Activated CD4-positive, alpha-beta T cell treated with anti-CD3 and anti-CD28 coated beads, Interleukin-2, amount 10 ng/mL, durations not matched to agents 7 days and 5 days (primary cell): ENCODE measurements at places on chromosomes 13 and 19. TPM values are rescaled to one million over a fixed set of nuclear protein-coding genes. Genes with fewer than 3 reads are reported as not detected.

GRCh38 chr19:44212250-44212865 is at the start of gene ZNF227:
Gene ZNF227 (plus strand): TSS chr19:44212532. CDS start chr19:44217793, 5,261 bp downstream.
- H3K4me3 ChIP-seq, result peak within 1 kb of the TSS; percentile 92
- DNase-seq, result peak; percentile 83
- H3K4me1 ChIP-seq, result peaks cover 29% of the 10 kb centered on the region
- H3K27ac ChIP-seq, result peak within 1 kb of the TSS; percentile 92
- no peaks in the 10 kb centered on the region for H3K27me3 ChIP-seq

- no peak for DNase-seq
- no peak overlapping the region for H3K4me3 ChIP-seq
- no peaks in the 10 kb centered on the region for H3K36me3 ChIP-seq
- no peaks in the 10 kb centered on the region for H3K4me1 ChIP-seq
These were observed 4.0 kb upstream of the ASPDH start for GRCh38 chr19:50517704-50518075.

GRCh38 chr13:100396776-100397175 is 191.8 kb downstream of the GGACT start:
- H3K27ac ChIP-seq, result no peak overlapping the region
- DNase-seq, result no peak
- H3K36me3 ChIP-seq, result peaks cover 8% of the 10 kb centered on the region
- no peak overlapping the region for H3K4me3 ChIP-seq
- H3K27me3 ChIP-seq, result no peaks in the 10 kb centered on the region

- H3K4me1 ChIP-seq, result no peaks in the 10 kb centered on the region
- no peak for DNase-seq
- no peak overlapping the region for H3K4me3 ChIP-seq
- H3K27ac ChIP-seq, result no peak overlapping the region
These were observed 285.1 kb downstream of the SPRY2 start for GRCh38 chr13:80055847-80056246.

- no peak overlapping the region for H3K27ac ChIP-seq
- DNase-seq, result no peak
- H3K4me1 ChIP-seq, result no peaks in the 10 kb centered on the region
- no peaks in the 10 kb centered on the region for H3K36me3 ChIP-seq
These were observed 90.0 kb downstream of the RNASEH2B start for GRCh38 chr13:50999641-51000040.

- no peak overlapping the region for H3K4me3 ChIP-seq
- DNase-seq, result peak; percentile 68
- H3K27me3 ChIP-seq, result no peaks in the 10 kb centered on the region
- H3K36me3 ChIP-seq, result no peaks in the 10 kb centered on the region
- H3K27ac ChIP-seq, result no peak overlapping the region
These were observed 20.5 kb upstream of the STRN4 start for GRCh38 chr19:46766569-46767317.

DNA sequence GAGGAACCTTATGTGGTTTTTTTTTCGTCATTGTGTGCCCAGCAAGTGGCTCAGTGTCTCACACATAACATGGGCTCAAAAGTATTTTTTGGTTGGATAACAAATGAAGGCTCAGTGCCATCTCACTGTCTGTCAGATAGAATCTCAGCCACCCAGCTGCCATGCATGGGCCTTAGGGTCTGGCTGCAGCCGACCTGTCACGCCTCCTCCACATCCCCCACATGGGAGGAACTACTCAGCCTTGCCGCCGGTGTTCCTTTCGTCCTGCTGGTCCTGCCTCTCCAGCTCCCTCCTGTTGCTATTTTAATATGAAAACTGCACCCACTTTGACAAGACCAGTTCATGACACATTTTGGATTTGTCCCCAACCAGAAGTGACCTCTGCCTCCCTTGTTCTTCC is 121.2 kb downstream of the SHISA2 start:
- H3K27ac ChIP-seq, result no peak overlapping the region
- peaks cover 2% of the 10 kb centered on the region for H3K27me3 ChIP-seq
- no peaks in the 10 kb centered on the region for H3K4me1 ChIP-seq

GRCh38 chr13:32261567-32261966 is 53.6 kb downstream of the ZAR1L start:
- no peak overlapping the region for H3K4me3 ChIP-seq
- no peaks in the 10 kb centered on the region for H3K4me1 ChIP-seq
- no peaks in the 10 kb centered on the region for H3K27me3 ChIP-seq
- DNase-seq, result no peak

DNA sequence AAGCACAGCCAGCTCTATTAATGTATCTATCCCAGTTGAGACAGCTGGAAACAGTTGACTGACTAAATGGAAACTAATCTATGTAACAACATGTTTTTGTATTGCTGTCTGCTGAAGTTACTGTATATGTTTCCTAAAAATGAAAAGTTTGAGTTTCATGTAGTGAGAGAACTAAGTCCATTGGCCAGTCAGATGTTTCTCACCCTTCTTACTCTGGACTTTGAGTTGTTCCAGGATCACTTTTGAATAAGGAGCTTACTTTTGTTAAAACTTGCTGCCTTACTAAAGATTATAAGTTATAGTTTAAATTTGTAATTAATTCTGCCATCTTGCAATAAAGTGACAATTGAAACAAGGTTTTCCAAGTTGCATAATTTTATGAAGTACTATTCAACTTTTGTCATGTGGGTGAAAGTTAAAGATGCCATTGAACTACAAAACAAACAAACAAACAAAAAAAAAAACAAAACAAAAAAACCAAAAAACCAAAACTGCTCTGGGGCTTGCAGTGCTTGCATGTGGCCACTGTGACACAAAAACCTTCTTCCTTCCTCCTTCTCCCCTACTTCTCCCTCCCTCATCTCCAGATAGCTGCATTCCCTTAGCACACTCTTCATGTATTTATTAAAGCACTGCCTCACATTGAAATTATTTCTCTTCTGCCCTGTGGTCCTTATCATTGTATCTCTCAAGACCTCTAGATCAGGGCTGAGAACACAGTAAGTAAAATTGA is 15.3 kb downstream of the WDFY2 start:
- no peak for DNase-seq
- H3K27me3 ChIP-seq, result no peaks in the 10 kb centered on the region
- H3K4me1 ChIP-seq, result peaks cover 12% of the 10 kb centered on the region
- H3K36me3 ChIP-seq, result peaks cover 6% of the 10 kb centered on the region
- peak overlapping the region; percentile 27 for H3K27ac ChIP-seq
- H3K4me3 ChIP-seq, result no peak overlapping the region

DNA sequence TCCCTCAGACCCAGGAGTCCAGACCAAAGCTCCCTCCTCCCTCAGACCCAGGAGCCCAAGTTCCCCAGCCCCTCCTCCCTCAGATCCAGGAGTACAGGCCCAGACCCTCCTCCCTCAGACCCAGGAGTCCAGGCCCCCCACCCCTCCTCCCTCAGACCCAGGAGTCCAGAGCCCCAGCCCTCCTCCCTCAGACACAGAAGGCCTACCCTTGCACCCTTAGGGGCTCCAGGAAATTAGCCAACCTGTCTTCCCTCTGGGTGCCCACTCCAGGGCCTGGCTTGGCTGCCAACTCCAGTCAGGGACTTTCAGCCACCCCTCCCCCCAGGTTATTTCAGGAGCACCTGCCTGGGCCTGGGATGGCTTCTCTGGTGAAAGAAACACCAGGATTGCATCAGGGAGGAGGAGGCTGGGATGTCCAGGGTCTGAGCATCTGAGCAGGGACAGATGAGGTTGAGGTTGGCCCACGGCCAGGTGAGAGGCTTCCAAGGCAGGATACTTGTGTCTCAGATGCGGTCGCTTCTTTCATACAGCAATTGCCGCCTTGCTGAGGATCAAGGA is at the start of gene FGF21:
Gene FGF21 (plus strand): TSS at position 441 of the 558 bp plus-strand sequence. CDS start 713 bp downstream, outside the sequence.
- no peaks in the 10 kb centered on the region for H3K36me3 ChIP-seq
- H3K4me1 ChIP-seq, result peaks cover 24% of the 10 kb centered on the region
- H3K4me3 ChIP-seq, result no peak within 1 kb of the TSS
- H3K27ac ChIP-seq, result no peak within 1 kb of the TSS
- DNase-seq, result no peak
- peaks cover 26% of the 10 kb centered on the region for H3K27me3 ChIP-seq

DNA sequence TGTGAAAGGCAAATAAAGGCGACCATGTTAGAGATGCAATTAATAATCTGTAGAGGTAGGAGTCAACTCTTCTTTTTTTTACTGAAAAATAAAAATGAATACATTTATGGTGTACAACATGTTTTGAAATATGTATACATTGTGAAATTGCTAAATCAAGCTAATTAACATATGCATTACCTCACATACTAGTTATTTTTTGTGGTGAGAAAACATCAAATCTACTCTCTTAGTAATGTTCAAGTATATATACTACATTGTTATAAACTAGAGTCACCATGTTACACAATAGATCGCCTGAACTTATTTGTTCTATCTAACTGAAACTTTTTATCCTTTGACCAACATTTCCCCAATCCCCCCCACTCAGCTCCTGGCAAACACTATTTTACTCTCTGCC is 143.2 kb downstream of the POU4F1 start:
- no peaks in the 10 kb centered on the region for H3K27me3 ChIP-seq
- no peaks in the 10 kb centered on the region for H3K36me3 ChIP-seq
- no peaks in the 10 kb centered on the region for H3K4me1 ChIP-seq
- no peak overlapping the region for H3K27ac ChIP-seq
- H3K4me3 ChIP-seq, result no peak overlapping the region

DNA sequence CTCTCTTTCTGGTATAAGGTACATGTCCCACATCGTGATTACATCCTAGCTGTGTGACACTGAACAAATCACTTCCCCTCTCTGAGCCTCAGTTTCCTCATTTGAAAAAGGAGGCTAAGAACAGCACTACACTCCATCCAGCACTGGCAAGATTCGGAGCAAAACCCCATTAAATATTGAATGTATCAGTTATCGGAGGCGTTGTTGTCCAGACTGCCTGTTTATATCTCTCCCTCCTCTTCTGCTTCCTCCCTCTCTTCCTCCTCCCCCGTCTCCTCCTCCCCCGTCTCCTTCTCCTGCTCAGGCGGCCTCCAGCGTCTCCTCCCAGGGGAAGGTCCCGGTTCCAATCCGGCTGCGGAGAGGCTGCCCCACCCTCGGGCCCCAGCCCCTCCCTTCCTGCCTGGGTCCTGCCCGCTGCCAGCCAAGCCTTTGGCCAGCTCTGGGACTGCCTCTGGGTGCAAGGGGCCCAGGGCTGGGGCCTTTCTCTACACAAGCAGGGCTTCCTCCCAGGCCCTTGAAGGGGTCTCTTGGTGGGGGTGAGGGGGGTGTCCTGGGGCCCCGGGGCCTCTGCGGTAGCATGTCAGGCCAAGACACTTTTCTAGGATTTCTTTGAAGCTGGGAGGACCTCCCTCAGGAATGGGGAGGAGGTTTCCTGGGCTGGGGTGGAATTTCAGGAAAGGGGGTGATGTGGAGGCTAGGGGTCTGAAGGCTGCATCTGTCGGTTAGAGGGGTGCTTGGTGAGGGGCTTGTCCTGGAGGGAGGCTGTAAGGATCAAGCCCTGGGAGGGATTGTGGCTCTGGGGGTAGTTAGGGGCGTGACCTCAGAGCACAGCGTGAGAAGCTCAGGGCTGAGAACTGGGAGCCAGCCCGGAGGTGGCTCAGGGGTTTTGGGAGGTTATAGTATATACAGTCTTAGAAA is 1.9 kb downstream of the RRAS start:
- peaks cover 37% of the 10 kb centered on the region for H3K4me1 ChIP-seq
- H3K36me3 ChIP-seq, result no peaks in the 10 kb centered on the region
- H3K27me3 ChIP-seq, result peaks cover 7% of the 10 kb centered on the region
- H3K4me3 ChIP-seq, result peak overlapping the region; percentile 42
- DNase-seq, result no peak

GRCh38 chr13:53405616-53406015 is 377.0 kb downstream of the OLFM4 start:
- H3K36me3 ChIP-seq, result no peaks in the 10 kb centered on the region
- no peaks in the 10 kb centered on the region for H3K27me3 ChIP-seq
- no peak overlapping the region for H3K4me3 ChIP-seq
- DNase-seq, result no peak
- H3K4me1 ChIP-seq, result no peaks in the 10 kb centered on the region

DNA sequence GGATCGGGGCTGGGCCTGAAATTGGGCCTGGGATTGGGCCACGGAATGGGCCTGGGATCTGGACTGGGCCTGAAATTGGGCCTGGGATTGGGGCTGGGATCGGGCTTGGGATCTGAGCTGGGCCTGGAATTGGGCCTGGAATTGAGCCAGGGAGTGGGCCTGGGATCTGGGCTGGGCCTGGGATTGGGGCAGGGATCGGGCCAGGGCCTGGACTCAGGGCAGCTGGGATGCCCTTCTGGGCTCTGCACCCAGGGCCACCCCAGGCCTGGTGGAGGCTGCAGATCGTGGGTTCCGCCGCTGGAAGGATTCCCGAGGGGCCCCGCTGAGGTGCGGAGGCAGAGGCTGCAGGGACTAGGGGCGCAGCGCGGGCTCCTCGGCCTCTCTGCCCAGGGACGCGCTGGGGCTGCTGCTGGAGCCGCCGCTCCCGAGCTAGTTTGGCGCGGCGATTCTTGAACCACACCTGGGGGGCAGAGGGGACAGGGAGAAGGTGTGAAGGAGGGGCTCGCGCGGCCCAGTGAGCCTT is 1.8 kb downstream of the TPRX1 start:
- no peak overlapping the region for H3K4me3 ChIP-seq
- no peaks in the 10 kb centered on the region for H3K4me1 ChIP-seq
- peaks cover 2% of the 10 kb centered on the region for H3K27me3 ChIP-seq

DNA sequence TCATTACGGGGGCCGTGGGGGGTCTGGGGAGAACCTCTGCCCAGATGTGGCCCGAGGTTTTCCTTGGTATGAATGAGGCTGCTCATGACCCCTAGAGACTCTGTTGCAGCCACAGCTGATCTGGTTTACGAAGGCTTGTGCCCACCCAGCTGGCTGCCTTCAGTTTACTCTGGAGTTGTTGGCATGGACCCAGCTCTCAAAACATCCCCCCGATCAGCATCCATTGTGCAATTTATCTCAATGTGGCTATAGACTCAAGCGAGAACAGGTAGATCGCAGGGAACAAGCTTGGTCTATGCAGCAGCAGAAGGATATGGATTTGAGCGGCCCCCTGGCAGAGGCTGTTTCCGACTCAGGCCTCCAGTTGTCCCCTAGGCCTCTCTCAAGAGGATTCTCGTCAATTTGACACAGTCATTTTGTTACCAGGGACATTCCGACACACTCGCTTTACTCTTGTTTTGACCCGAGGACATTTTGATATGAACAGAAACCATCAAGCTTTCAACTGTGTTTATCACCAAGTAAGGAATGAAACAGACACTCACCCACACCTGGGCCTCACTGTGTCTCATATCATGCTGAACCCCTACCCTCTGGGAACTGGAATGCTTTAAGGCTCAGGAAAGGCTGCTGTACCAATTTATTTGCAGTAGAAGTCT is 161.5 kb downstream of the KATNAL1 start:
- peaks cover 28% of the 10 kb centered on the region for H3K36me3 ChIP-seq
- no peaks in the 10 kb centered on the region for H3K27me3 ChIP-seq
- DNase-seq, result no peak
- H3K4me3 ChIP-seq, result no peak overlapping the region
- peak overlapping the region; percentile 97 for H3K27ac ChIP-seq

FPR2 gene
- not detected for total RNA-seq

SIN3B gene
- total RNA-seq, result 31.4 TPM

SHISA2 gene
- 0.35 TPM for total RNA-seq

DCT gene
- total RNA-seq, result 0.15 TPM

ZNF625 gene
- 6.7 TPM for total RNA-seq
